ENCODE measurements at places on chromosomes 12 and 14.

DNA sequence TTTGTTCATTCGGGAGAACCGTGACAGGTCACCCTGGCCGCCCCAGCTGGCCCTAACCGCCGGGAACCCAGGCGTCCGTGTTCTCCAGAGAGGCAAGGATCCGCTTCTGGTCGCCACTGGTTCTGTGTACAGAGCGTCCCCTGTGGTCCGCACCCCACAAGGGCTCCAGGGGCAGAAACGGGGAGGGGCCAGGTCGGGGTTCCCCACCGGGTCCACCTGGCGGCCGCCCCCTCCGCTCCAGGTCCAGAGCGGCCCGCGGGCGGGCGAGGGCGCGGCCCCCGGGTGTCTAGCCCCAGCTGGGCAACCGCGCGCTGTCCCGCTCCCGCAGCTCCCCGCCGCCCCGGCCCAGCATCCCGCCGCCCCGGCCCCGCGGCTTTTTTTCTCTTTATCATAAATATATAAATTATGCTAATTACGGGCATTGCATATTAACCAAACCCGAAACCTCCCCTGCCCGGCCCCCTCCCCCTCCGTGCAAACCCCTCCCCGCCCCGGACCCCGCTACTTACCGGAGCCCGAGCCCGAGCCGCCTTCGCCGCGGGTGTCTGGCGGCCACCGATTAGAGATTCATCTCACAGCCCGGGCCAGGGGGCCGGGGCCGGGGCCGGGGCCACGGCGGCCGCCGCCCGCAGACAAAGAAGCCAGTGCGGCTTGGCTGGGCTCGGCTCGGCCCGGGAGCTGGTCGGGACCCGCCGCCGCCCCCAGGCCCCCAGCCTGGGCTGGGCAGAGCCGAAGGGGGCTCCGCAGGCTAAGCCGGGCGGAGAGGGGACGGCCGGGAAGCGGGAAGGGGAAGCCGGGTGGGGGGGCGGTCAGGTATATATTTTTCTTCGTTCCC, 512 bp downstream of the POU6F1 start:
- peak; percentile 55 for DNase-seq

GRCh38 chr12:95326855-95327254, 109.2 kb downstream of the VEZT start:
- DNase-seq: no peak

DNA sequence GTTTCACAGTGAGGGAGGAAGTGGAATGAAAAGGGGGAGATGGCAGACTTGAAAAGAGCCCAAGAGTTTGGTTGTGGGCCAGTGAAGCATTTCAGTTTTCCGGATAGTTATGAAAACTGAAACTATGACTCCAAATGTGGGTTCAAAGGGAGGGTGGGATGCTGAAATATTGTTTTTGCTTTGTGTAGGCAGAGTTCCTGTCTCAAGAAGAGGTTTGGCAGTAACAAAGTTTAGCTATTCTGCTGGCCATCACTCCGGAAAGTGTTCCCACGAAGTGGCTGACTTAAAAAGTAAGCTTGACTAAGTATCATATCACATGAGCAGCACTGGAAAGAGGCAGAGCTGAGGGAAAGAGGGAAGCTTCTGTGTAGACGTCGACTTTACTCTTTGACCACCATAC, 85.2 kb downstream of the CAND1 start:
- no peak for DNase-seq

DNA sequence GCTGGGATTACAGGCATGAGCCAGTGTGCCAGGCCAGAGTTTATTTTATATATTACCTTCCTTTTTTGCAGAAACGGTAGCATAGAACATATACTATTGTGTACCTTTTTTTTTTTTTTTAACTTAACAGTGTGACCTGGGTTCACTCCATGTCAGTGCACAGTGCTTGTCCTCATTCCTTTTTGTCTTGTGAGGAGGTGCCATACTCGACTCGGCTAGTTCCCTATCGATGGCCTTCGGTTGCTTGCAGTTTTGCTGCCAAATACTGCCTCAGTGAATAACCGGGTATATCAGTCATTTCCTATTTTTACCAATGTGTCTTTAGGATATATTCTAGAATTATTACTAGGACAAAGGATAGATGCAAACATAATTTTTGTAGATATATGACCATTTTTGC, 36.8 kb downstream of the ZNF664 start:
- no peak for DNase-seq

DNA sequence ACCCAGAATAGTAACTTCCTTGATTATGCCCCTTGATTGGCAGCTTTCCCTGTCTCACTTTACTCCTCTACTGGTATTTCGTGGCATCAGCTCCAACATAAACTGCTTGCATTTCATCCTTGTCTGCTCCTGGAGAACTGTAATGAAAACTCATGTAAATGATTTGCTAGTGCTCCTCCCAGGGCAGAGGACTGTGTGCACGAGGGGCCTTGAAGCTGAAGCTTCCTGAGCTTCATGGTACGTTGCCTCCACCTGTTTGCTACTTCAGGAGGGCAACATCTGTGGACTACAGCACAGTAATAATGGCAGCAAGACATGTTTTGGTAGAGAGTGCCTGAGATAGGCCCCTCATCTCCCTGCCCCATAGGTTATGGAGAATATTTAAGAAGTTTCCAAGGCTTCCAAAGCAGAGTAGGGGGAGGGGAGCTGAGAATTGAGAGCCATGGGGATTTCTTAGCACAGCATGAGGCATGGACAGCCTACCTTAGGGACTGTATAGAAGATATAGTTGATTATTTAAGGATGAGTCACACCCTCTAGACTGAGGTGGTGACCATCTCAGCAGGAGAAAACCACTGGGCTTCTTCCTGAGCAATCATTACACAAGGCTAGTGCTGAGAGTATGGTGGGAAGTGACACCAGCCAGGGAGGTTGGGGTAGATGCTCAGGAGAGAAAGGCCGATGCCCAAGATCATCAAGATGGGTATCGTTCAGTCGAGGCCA, 29.5 kb downstream of the CCDC198 start:
- DNase-seq: no peak

- no peak for DNase-seq
These were observed 42.1 kb downstream of the DAO start for GRCh38 chr12:108921946-108922345.

DNA sequence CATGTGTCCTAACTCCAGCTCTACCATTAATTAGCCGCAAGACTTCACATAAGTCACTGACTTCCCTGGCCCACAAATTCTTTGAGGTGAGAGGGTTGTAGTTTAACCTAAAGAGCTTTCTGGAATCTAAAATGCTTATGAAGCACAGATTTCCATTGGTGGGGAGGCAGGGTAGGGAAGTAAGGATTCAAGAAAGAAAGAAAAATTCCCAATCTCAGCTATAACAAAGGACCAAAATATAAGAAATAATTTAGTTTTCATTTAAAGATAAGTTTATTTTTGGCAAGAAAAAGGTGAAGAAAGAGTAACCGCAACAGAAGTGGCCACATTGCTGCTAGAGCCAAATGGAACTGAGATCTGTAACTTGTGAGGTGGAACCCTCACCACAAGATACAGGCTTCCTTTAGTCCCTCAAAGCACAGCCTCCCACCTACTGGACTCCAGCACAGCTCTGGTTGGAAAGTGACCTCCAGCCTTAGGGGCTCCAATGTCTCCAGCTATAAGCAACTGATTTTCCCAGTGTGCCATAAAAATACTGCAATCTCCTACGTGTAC, 23.6 kb downstream of the DAD1 start:
- no peak for DNase-seq

- peak; percentile 48 for DNase-seq
These were observed 46.3 kb upstream of the PCED1B start for GRCh38 chr12:47033081-47033480.

DNA sequence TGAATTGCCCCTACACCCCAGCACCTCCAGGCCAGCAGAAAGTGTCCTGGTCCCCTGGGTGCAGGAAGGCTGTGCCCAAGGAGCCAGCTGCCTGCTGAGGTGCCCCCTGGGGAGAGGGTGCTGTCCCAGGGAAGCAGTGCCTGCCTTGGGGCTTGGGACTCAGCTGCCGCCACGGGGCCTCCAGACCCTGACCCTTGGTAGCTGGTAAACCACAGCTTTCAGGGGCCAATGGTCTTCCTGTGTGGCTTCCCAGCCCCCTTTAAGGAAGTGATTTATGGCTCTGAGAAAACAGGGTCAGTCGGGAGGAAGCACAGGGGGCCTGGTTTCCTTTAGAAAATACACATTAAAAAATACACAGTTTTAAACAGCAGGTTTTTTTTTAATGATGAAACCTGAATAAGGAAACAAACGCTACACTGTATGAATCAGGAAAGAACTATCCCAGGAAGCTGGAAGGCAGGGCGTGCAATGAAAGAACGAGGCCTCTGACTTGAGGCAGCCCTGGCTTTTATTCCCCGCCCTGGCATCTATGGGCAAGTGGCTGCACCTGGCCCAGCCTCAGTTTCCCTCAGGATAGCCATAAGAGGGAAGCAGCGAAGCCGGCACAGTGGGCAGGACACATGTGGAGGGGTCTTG, 40.6 kb upstream of the EML1 start:
- DNase-seq: no peak

DNA sequence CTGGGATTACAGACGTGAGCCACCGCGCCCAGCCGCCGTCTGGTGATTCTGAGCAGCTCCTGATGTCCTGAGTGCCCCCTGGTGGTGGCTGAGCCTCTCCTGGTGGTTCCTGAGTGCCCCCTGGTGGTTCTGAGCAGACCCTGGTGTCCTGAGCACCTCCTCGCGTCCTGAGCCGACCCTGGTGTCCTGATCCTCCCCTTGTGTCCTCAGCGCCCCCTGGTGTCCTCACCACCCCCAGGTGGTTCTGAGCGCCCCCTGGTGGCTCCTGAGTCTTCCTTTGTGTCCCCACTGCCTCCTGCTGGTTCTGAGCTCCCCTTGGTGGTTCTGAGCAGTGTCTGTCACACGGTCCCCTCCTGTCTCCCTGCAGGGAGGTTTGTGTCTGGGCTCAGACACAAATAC, 1304.9 kb downstream of the TMEM121 start:
- DNase-seq: no peak

DNA sequence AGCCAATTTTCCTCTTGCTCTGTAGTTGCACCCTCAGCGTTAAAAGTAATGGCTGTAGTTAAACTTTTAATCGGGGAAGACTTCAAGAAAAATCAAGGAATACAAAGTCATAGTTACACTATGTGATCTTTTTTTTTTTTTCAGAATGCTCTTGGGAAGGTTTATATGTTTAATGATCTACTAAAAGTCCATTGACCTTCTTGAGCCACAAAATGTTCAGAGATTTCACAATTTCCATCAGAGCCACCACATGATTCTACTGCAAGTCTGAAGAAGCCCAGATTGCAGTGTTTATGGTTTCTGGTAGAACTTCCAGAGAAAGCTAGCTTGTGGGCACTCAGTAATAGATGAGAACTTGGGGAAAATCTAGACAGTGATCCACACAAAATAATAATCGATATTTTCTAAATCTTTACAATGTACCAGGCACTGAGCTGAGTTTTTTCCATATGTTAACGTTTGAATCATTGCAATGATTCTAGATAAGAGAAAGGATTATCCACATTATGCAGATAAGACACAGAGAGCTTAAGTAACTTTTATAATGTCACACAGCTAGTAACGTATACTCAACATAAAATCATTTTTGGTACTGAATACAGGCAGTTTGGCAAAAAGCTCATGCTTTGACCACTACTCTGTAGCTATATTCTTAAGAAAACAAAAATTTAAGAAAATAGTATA, 38.3 kb downstream of the GYS2 start:
- no peak for DNase-seq

DNA sequence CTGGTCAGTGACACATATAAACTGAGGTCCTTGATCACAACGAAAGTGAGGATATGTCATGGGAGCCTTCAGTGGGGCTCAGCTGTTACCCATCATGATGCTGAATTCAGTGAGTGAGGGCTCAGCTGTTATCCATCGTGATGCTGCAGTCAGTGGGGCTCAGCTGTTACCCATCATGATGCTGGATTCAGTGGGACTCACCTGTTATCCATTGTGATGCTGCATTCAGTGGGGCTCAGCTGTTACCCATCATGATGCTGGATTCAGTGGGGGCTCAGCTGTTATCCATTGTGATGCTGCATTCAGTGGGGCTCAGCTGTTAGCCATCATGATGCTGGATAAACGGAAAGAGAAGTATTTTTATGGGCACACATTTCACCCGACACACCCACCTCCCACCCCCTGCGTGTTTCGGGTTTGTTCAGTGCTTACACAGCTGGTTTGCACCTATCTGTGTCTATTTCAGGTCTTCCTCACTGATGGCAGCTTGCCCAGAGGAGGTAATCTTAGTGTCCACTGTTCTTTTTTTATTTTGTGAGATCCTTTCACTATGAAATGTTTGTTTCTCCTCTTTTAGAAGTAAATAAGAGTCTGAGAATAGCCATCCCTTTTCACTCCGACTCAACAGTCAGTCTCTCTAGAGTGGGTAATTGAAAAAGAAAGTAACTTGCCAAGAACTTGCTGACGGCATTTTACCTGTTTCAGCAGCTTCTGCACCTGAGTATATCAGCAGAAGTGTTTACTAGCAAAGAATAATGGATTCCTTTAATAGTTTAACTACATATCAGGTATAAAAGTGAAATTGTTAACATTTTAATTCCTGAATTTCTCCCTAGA, 183.0 kb downstream of the ERC1 start:
- DNase-seq: no peak

DNA sequence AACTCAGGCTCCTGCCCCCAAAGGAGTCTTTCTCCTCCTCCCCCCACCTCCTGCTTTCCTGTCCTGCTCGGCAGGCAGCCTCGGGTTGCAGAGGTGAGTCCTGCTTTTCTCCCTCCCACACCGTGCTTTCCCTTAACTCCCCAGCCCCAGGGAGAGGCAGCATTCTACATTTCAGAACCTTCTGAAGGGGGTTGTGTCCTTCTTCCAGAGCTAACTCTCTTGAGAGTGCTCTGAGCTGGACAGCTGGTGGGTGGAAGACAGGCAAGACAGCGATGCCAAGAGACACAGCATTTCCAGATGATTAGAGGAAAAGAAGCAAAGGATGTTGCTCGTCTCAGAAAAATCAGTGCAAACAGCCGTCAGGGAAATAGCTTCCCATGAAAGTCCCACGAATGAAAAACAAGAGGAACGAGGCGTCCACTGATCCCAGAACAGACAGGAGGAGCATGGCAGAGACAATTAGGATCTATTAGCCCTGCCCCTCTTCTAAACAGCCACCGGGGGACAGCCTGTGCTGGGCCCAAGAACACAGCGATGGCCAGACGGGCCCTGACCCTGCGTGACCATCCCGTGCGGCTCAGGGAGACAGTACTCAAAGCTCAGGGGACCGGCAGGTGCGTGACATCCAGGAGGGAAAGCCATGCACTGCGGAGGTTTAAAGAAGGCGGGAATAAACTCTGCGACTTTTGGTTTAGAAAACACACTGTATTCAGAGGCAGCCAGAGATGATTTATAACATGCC, 216.5 kb upstream of the RTL1 start:
- DNase-seq: no peak

- no peak for DNase-seq
These were observed 26.6 kb downstream of the TRAFD1 start for GRCh38 chr12:112151766-112152541.

- DNase-seq: no peak
These were observed 26.9 kb upstream of the FERMT2 start for GRCh38 chr14:52977798-52978197.

GRCh38 chr14:73610687-73611086, 1.6 kb upstream of the ACOT6 start:
- no peak for DNase-seq

- no peak for DNase-seq
These were observed 126.9 kb downstream of the SLC38A6 start for GRCh38 chr14:61107869-61108493.

All from breast epithelium (tissue), 4 donors.